Smooth muscle cell of the brain vasculature (primary cell): ENCODE measurements at places on chromosomes 12 and 14.

DNA sequence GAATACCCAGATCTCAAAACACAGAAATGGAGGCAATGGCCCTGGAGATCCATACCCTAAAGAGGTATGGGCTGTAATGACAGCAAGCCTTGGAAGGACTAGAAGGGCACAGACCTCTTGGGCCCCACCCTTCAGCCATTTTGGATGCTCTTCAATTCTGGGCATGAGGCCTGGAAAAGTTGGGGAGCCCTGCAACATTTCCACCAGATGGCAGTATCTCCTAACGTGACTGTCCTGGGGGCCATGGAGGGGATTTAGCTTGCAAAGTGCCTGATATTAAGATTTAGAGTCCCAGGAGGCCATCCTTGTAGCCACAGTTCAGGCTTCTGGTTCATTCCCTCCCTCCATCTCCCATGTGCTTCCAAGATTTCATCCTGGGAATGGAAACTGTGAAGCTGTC is 30.2 kb downstream of the KCNA5 start:
- DNase-seq = no peak

DNA sequence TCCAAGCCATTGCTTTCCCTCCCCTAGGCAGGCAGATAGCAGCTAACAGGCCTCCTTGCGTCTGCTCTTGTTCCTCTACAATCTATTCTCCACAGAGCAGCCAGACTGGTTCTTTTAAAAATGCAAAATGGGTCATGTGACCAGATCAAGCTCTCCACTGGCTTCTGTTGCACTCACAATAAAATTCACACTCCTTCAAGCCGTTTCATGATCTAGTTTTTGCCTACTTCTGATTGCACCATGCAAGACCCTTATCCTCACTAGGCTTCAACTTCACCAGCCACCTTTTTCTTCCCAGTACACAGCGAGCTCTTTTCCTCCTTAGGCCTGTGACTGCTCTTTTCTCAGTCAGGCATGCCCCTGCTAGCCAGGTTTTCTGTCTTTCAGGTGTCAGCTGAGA is 6.1 kb upstream of the KRAS start:
- no peak for DNase-seq

DNA sequence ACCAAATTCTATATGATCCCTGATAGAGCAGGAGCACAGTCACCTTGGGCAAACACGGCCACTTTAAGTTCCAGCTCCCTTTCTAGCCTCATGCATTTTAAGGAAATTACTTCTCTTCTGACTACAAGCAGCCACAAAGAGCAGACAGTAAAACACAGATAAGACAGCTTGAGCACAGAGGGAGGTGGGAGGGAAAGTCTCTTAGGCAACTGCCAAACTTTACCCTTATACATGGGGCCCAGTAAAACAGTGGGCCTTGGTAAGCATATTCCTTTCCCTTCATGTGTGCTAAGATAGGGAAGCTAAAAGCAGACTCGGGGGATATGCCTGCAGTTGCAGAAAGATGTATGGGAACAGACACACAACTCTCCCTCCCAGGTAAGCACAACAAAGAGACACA is 235.9 kb downstream of the CPNE8 start:
- no peak for DNase-seq

GRCh38 chr14:54902521-54903420 is at the start of gene GCH1:
TSS of gene GCH1 (minus strand) at chr14:54902826. CDS start at chr14:54902663, 163 bp downstream.
- DNase-seq = no peak

- no peak for DNase-seq
These were observed 20.5 kb downstream of the NPC2 start for GRCh38 chr14:74472601-74473000.

GRCh38 chr12:28866715-28867503 is 282.2 kb upstream of the FAR2 start:
- no peak for DNase-seq

- DNase-seq = no peak
These were observed 217.7 kb downstream of the PTPRO start for GRCh38 chr12:15540005-15540404.

DNA sequence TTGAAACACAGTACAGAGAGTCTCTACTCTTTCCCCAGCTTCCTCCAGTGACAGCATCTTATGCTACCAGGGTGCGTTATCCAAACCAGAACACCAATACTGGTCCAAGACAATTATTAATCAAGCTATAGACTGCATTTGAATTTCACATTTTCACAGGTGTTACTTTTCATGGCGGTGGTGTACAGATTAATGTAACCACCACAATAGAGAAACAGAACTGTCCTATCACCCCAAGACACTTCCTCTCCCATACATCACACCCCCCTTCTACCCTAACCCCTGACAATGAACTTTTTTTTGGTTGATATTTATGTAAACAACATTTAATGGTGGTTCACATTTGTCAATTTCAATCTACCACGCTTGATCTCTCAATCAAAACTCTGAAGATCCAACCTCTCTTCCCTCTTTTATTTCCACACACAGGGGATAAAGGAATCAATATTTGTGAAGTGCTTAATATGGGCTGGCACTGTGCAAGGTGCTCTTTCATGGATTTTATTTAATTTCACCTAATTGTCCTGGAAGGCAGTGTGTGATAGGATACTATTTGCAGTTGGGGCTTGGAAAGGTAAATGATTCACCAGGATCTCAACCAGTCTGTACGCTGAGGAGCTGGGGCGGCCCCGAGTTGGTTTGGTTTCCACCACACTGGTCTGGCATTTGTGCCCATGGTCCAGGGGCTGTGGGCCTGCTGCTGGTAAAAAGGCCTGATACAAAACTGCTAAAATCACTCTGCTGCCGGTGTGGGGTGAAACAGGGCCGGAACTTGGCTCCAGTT is 54.6 kb upstream of the DICER1 start:
- no peak for DNase-seq

DNA sequence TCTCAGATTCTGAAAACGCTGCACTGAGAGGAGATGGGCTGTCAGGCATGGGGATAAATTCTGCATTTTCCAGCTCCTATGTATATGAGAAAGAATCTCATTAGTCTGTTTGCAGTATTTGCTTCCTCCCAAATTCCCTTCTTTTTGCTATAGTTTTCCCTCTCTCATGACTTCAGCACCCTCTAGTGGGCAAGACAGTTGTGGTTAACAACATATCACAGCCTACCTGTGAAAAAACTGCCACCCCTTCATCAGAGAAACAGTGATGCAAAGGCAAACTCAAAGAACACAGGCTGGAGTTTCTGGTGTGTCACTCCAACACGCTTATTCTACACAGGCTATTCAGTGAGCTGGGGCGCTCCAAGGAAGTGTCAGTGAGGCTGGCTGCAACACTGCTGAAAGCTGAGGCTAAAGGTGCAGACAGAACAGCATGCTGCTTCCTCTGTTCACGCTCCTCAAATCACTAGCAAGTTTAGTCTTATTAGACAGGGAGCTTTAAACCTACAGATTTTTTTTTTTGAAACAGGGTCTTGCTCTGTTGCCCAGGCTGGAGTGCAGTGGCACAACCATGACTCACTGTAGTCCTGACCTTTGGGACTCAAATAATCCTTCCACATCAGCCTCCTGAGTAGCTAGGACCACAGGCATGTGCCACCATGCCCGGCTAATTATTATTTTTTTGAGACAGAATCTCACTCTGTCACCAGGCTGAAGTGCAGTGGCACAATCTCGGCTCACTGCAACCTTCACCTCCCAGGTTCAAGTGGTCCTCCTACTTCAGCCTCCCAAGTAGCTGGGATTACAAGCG is 19.3 kb downstream of the ZC2HC1C start:
- DNase-seq = no peak

- DNase-seq = no peak
These were observed 6.7 kb downstream of the HOXC5 start for GRCh38 chr12:54039417-54040147.

- no peak for DNase-seq
These were observed 412 bp upstream of the TEP1 start for GRCh38 chr14:20413744-20414082.

- DNase-seq = no peak
These were observed 38.5 kb upstream of the CERS5 start for GRCh38 chr12:50205648-50206047.

GRCh38 chr12:96258104-96258961 is 64.2 kb downstream of the ELK3 start:
- peak; percentile 65 for DNase-seq

DNA sequence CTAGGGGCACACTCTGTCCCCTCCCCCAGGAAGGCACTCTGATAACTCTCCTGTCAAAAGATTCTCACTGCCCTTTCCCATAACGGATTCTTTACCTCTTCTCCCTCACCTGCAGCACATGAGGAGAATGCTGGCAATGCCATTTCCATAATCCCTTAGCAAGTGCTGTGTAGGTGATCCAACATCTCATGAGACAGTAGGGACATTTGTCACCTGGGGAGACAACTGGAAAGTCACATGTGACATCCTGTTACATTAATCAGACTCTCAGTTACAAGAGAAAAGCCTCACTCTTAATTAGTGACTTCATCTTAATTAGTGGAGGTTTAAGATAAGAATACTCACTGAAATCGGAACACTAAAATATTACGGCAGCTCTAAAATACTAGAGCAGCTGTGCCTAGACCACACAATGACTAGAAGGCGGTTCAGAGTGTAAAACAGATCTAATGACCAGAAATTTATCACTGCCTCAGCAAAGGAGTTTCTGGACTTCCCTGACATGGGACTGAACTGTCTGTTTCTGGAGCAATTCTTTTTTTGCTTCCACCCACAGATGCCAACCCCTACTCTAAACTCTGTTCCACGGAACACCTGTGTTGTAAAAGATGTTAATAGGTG is 75.1 kb downstream of the SPTSSA start:
- no peak for DNase-seq

DNA sequence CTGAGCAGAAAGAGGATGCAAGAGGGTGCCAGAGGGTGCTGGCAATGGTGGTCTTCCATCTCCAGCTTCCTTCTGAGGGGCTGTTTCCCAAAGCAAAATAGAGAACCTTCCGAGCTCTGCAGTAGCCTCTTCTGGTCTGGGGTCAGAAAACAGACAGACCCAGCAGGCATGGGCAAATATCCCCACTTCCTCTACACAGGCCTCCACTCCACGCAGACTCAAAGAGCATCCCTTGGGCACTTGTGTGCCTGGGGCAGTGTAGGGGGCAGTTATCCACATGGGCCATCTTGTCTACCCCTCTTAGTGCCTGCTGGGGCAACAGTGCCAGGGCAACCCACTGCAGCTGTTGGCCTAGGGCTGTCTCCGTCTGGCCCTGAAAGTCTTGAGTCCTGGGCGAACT is 231.9 kb downstream of the TTC8 start:
- DNase-seq = no peak

- no peak for DNase-seq
These were observed 177.9 kb downstream of the GALC start for GRCh38 chr14:87815121-87815520.

- DNase-seq = peak; percentile 7
These were observed 51.2 kb downstream of the ACSS3 start for GRCh38 chr12:81128930-81129554.

DNA sequence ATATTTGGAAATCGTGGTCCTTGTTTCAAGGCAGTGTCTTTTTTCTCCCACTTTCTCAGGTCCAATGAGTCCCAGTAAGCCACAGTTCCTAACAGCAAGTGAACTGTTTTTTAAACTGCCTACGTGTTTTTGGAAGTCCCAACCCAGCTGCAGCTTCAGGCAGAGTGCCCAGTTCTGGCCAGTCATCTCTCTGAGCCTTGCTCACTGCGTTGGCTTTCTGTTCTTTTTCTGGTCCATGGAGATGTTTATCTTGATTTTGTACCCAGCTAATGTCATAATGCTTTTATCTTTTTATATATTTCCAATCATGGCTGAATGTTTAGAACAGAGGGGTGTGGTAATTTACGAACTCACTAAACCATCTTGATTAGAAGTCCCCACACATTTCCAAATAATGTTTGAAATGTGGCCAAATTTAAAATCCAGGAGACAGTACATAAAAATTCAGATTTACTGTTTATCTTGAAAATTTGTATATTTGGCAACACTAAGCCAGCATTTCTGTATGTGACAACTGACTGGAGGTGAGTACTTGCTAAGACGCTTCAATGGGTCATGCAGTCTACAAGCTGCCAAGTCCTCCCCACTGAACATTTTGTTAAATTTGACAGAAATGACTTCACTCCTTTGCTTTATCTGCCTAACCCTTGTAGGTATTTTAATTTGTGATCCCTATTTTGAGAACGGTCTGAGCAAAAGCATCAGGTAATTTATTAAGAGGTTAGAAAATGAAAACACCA is 46.1 kb upstream of the OTOGL start:
- peak; percentile 40 for DNase-seq
